ENCODE measurements at places on chromosomes 13 and 19.

GRCh38 chr19:33627526-33627925, 5.8 kb downstream of the CHST8 start:
- no peak for DNase-seq

DNA sequence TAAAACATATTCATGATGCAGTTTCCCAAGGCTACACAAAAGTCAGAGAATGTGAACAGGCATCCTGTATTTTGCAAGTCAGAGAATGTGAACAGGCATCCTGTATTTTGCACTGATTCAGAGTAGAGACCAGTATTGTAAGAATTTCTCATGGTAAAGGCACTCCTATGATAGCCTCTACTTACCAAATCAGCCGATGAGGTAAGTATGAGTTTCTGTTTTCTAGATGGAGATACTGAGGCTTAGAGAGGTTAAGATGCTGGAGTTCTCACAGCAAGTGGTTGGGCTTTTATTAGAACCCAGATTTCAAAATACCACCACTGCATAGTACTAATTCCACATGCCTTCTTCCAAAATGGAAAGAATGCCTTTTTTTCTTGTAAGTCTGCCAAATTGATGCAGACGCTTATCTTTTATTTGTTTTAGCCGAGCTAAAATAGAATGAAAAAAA, 12.3 kb downstream of the TPT1 start:
- no peak for DNase-seq

DNA sequence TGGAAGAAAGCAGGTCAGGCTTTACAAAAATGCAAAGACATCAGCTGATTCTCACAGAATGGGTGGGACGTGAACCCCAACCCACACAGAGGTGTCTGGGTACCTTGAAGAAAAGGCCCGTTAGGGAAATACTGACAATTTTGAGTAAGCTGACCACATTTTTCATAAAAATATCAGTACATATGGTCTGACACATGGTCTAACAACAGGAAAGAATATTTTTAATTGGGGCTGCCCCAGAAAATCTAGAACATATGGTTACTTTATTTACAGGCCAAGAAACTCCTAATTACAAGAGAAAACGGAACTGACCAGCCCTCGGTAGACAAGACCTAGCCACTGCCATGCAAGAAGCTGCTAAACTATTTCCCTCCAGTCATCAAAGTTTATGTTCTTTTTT, 48.7 kb upstream of the ITM2B start:
- no peak for DNase-seq

DNA sequence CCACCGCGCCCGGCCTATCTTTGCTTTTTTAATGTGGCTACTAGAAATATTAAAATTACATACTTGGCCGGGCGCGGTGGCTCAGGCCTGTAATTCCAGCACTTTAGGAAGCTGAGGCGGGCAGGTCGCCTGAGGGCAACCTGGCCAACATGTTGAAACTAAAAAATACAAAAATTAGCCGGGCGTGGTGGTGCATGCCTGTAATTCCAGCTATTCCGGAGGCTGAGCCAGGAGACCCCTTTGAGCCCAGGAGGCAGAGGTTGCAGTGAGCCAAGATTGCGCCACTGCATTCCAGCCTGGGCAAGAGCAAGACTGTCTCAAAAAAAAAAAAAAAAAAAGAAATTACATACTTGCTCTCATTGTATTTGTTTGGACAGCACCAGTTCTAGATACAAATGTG, 34.8 kb upstream of the DPRX start:
- no peak for DNase-seq

DNA sequence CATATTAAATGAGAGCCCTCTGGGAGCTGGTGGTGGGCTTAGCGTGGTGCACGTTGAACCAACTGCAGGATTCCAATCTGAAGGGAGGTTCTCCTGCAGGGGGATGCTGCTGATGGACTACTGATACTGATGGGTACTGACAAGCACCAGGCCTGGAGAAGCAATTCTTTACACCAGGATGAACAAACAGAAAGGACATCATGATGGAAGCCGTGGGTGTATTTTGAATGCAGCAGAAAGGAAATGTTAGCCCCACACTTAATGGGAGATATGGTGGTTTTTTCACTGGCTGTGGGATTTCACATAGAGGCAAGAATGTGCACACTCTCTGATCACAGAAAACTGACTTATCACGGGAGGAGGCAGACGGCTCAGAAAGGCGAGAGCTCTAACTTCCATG, 299.7 kb downstream of the TEX29 start:
- DNase-seq: no peak

GRCh38 chr19:29201855-29202254, 11.1 kb downstream of the UQCRFS1 start:
- no peak for DNase-seq

DNA sequence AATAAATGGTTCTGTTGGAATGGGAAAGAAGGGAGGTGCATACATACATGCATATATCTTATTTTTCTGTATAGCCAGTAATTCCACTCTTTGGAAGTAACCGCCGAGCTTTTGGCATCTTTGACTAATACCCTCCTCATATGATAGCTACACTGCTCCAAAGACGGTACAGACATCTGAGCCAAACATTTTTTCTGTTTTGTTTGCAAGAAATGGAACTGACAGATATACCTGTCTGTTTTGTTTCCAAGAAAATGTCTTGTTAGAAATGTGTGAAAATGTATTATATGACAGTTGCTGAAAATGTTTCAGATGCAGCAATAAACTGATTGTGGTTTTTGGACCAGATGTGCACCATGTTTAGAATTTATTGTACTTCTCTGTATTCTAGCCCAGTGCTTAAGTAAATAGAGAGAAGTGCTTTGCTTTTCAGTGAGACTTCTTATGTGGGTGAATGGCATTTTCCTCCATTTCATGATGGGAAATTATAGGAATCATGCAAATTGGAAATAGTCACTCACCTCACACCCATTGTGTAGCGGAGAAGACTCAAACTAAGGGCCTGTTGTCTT, 396.9 kb downstream of the KCNRG start:
- DNase-seq: no peak

DNA sequence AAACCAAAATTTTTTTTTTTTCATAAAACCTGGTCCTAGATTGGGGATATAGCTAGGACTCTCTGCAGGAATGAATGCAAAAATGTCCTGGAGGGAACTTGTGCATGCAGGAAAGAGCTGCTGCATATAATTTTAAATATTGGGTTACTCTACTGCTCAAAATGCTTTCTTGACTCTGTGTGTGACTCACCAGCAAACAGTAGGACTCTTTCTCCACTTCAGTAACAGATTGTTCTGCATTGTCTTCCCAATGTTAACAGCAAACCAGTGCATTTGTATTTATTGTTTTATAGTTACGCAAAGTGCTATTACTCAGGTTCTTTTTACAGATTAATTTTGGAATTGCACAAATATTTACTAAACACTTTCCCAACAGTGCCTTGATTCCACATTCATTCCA, 163.7 kb upstream of the KL start:
- no peak for DNase-seq

GRCh38 chr13:112779856-112780604, 90.2 kb downstream of the ATP11A start:
- DNase-seq: no peak

GRCh38 chr19:10971107-10971726, 10.4 kb downstream of the SMARCA4 start:
- no peak for DNase-seq

DNA sequence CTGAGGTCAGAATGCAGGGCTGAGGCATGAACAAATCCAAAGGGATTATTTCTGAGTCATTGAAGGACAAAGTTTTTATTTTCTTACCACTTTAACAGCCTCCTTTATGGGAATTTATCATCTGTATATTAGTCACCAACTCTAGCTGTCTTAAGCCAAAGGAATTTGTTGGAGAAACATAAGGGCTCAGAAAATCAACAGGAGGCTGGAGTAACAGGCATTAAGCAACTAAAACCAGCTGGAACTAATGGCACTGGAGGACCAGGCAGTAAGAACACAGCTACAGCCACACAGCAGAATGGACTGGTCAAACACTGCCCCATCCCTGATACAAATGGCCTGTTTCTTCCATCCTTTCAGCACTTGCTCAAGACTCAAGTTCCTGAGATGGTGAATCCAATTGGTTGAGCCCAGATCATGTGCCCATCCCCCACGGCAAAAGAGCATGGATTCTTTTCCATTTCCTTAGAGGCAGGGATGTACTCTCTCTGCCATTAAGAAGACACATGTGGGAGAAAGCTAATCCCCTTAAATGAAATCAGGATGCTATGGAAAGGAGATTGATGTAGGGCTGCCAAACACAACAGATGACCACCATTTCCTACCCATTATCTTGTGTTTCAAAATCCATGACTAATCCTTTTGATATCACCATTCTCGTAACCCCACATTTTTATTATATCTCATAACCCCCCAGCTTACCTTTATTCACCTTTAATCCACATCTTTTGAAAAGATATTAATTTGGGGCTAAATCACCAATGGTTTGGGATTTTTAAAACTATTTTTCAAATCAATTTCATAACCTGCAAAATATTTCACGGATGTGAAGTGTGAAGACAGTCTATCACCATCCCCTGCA, 157.0 kb upstream of the FNDC3A start:
- no peak for DNase-seq

GRCh38 chr19:19490214-19490968, 25.0 kb downstream of the TSSK6 start:
- DNase-seq: peak; percentile 89

- DNase-seq: no peak
Measured at GRCh38 chr19:15223649-15224361, 8.4 kb downstream of the EPHX3 start.

- no peak for DNase-seq
Measured at GRCh38 chr13:31441800-31442510, 242.2 kb downstream of the B3GLCT start.

DNA sequence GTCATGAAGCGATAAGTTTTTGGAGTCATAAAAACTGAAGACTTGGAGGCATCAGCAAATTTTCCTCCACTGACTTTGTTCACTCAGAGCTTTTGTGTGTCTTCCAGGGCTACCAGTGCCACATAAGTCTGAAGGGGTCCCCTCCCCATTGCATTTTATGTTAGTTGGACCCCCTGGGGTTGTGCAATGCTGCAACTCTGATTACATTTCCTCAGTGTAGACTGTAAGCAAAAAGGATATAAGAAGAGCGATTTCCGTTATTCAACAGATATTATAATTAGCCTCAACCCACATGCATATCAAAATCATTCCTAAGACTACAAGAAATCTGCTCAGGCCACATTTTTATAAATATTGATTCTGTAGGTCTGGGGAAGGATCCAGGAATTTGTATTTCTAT, 324.0 kb downstream of the TDRD3 start:
- no peak for DNase-seq

DNA sequence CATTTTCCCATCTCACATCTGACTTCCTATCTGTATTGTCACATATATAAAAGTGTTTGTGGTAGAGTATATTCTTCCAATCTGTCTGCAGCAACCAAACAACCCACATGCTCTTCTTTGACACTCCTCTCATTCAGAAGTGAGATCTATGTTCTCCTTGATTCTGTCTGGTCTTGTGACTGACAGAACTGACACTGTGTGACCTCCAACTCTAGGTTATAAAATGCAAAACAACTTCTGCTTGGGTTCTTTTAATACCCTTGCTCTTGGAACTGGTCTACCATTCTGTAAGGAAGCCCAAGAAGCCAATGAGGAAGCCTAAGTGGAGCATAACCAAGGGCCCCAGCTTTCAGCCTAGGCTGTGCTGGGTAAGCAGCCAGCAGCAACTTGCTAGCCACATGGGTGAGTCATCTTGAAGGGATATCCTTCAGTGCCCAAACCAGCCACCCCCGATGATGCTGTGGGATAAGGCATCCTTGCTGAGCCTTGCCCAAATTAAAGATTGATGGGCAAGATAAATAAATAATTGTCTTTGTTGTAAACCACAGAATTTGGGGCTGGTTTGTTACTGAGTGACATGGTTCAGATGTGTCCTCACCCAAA, 18.4 kb upstream of the ITM2B start:
- no peak for DNase-seq

GRCh38 chr19:51123381-51123800, 1.3 kb upstream of the SIGLEC9 start:
- DNase-seq: peak; percentile 44

GRCh38 chr13:65679240-65679639, 1550.9 kb downstream of the PCDH9 start:
- no peak for DNase-seq

Data from activated T-cell treated with anti-CD3 and anti-CD28 coated beads, Interleukin-2, amount 50 U/mL, for 48 hours (primary cell).